GM23248 (cell line): ENCODE measurements at places on chromosomes 2 and 18.

- peak; percentile 8 for DNase-seq
These were observed 68.2 kb upstream of the CXCR4 start for GRCh38 chr2:136185981-136186776.

- DNase-seq = no peak
These were observed 174.8 kb downstream of the ANKRD44 start for GRCh38 chr2:197135806-197136205.

DNA sequence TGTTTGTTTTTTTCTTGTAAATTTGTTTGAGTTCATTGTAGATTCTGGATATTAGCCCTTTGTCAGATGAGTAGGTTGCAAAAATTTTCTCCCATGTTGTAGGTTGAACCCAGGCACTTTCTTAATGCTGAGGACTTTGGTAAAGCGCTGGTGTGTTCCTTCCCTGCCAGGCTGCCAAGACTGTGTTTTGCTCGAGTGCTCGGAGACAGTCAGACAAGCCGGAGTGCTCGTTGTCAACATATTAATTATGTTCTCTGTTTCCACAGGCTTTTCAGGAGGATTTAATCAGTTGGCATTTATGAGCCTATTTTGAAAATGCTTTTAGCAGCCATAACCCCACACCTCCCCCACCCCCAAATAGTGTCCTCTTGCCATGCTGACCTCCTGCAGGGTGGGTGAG is 6.4 kb downstream of the MTCL1 start:
- no peak for DNase-seq

DNA sequence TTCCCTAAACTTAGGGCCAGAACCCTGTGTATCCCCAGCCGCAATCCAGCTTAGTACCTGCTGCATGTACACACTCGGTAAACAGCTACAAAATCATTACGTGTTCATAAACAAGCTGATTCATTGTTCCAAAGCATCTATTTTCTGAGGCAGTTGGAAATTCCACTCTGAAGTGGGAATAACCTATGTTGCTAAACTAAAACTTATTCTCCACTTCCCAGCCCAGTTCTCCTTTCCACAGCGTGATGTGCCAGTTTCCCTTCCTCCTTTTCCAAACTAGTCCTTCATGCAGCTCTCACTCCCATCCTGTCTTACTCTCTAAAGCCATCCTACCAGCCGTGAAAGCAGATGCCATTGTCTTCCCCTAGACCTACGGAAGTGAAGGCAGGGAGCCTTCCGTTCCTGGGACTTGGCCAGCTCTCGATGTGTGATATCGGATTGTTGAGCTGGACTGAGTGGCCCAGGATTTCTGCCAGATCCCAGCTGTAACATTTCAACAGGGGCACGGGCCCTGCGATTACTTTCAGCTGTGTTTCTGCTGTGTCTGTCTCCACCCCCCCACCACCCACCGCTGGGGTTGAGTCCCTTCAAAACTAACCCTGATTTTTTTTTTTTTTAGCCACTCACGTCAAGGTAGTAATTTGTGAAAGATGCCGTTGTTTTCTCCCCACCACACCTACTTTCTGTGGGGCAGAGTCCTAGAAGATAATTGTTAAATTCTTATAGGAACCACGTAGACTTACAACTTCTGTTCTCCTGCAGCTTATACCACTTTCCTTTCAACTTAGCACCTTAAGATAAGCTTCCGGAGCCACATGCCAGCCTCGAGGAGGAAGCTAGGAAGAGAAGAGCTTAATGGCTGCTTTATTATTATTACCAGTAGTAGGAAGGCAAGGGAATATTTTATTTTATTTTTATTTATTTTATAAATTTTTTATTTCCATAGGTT is 100.9 kb downstream of the CRIM1 start:
- peak; percentile 59 for DNase-seq

GRCh38 chr2:199646439-199646838 is 188.7 kb upstream of the SATB2 start:
- no peak for DNase-seq

GRCh38 chr2:218003281-218003944 is 618 bp upstream of the TNS1 start:
- peak; percentile 81 for DNase-seq

GRCh38 chr2:230944123-230944653 is 19.1 kb upstream of the GPR55 start:
- DNase-seq = no peak

GRCh38 chr2:46988733-46989481 is 73.3 kb upstream of the MCFD2 start:
- no peak for DNase-seq

DNA sequence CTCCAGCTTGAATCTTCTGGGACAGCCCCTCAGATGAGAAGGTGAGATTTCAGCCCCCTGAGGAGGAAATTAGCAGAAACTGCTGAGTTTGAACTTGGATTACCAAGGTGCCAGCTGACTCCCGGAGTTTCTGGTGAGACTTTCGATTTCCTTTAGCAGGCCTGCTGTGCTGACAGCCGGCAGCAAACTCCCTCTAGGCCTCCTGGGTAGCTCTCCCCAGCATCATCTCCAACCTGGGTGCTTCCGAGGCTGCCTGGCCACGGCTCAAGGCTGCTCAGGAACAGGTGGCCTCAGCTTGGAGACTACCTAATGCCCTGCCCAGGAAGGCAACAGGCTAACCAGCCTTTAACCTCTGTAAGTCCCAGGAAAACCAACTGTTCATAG is 16.5 kb downstream of the SDC1 start:
- no peak for DNase-seq

DNA sequence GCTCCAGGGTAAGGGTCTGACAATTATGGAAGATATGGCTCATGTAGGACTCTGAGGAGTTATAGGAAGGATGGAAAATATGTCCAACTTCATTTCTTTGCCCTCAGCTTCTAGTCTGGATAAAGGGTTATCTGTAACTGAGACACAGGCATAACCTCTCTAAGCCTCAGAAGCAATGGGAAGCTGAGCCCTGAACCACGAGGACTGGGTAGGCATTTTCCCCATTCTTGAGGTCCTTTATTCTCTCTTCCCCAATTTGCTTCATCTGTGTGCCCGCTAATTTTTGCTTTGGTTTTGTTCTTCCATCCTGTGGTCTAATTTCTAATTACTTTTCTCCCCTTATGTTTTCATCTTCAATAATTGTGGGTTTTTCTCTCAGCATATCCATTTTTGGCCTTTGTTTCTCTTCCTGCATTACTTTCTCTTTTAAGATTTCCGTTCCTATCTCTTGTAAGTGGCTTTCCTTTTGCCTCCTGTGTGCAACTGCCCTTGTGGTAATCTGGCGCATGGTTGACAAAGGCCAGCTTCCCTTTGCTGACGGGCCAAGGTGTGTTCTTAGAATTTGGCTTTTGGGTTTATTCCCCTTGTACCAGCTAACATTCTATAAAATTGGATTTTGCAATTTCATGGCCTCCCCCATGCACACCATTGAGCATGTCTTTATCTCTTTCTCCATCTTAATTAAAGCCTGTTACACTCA is 343.8 kb downstream of the TXNL1 start:
- DNase-seq = no peak

DNA sequence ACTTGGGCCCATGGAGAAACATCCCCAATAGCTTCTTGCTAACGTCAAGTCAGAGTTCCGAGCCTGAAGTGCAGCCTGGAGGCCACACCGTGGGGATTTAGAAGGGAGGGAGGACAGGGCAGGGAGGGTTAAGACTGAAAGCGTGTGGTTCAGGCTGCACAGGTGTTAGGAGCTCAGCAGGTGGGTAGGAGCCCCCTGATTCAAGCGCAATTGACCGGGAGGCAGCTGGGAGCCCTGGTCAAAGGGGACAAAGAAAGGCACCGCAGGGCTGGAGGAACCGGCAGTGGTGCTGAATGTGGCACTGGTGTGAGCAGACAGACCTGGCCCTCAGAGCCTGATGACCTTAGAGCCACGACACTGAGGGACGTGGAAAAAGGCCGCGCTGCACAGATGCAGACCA is 149.6 kb downstream of the TMEM18 start:
- no peak for DNase-seq

- DNase-seq = peak; percentile 68
These were observed 46.7 kb downstream of the DAPL1 start for GRCh38 chr2:158841850-158842249.

- DNase-seq = peak; percentile 69
These were observed 972 bp downstream of the IL1R1 start for GRCh38 chr2:102143450-102143985.

- DNase-seq = peak; percentile 82
These were observed 1.6 kb downstream of the BAZ2B start for GRCh38 chr2:159614534-159615366.

GRCh38 chr2:57407772-57408201 is 638.8 kb upstream of the VRK2 start:
- no peak for DNase-seq

- no peak for DNase-seq
These were observed 54.3 kb upstream of the RGPD4 start for GRCh38 chr2:107772353-107772752.

GRCh38 chr2:32923109-32923508 is 23.6 kb upstream of the LTBP1 start:
- DNase-seq = no peak

DNA sequence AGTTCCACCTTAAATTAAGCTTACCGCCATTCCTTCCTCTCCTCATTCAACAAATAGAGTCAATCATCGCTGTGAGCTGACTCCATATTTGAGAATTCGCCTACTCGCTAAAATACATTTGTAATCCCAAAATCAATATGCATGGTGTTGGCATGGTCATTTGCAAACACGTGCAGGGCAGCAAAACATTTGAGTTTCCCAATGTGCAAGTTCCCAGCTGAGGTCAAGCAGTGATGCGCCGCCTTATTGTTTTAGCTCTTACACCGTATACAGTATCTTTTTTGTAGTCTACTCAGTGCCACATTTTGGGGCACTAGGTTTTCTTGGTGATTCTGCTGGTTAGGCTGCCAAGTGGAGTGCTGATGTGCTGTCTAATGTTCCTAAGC is 73.3 kb upstream of the MGAT4A start:
- DNase-seq = no peak

DNA sequence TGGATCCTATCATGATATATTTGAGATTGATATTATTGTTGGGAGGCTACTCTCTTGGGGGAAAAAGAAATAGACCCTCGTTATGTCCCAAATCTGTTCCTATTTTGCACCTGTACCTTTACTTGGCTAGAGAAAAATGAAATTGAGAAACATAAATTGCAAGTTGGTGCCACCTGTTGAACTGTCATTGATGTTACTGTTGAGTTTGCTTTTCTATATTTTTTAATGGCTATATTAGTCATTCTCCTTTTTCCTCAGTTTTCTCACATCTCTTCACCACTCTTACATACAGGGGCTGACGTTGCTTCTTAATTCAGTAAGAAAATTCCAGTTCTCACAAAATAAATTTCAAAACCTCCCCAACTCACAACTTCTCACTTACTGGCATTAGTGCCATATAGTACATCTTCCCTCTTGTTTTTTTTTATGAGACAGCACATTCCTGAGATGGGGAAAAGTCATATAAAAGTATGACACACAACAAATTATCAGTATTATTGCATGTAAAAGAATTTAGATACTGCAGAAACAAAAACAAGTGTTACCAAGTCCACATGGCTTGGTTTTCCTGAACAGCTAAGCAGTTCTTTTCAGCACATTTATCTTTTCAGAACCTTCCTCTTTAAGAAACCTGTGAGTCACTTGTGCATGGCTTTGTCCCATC is 348.3 kb upstream of the DSEL start:
- peak; percentile 94 for DNase-seq

DNA sequence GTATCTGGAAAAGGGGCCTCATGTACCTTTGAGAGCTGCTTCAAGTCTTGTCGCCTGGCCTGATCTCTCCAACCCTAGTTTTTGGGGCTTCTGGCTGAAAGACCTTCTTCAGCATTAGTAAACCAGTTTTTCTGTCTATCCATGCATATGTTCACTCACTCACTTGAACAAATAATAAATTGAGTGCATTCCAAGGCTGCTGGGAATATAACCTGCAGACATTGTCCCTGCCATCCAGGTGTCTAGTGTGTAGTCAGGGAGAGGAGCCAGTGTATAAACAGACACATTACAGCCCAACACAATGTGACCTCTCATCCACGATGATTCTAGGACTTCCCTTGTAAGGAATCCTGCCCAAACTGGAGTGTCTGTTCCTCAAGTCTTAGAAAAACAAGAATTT is 262.1 kb downstream of the PRKCE start:
- DNase-seq = no peak

DNA sequence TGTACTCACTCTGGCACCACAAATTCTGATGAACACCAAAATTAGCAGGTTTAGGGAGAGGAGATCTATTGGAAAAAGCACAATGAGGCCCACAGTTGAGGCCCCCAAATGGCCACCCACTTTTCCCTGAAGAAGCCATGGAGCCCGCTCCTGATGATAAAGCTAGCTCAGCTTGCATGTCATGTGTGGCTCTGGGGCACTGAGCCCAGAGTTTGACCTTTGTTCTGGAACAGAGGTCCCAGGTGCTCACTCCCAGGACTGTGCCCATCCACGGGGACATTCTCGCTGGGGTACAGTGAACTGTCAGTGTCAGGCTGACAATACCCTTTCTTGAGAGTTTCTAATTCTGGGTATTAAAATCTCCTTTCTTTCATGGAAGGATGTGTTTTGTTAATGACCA is 36.2 kb downstream of the XDH start:
- no peak for DNase-seq

GRCh38 chr2:165594231-165594934 is 124.9 kb downstream of the CSRNP3 start:
- DNase-seq = no peak

GRCh38 chr2:6777626-6778025 is 88.1 kb downstream of the CMPK2 start:
- no peak for DNase-seq

GRCh38 chr2:103823847-103824246 is 1030.1 kb upstream of the POU3F3 start:
- DNase-seq = no peak

- no peak for DNase-seq
These were observed 461.2 kb upstream of the TMEFF2 start for GRCh38 chr2:192655916-192656315.

DNA sequence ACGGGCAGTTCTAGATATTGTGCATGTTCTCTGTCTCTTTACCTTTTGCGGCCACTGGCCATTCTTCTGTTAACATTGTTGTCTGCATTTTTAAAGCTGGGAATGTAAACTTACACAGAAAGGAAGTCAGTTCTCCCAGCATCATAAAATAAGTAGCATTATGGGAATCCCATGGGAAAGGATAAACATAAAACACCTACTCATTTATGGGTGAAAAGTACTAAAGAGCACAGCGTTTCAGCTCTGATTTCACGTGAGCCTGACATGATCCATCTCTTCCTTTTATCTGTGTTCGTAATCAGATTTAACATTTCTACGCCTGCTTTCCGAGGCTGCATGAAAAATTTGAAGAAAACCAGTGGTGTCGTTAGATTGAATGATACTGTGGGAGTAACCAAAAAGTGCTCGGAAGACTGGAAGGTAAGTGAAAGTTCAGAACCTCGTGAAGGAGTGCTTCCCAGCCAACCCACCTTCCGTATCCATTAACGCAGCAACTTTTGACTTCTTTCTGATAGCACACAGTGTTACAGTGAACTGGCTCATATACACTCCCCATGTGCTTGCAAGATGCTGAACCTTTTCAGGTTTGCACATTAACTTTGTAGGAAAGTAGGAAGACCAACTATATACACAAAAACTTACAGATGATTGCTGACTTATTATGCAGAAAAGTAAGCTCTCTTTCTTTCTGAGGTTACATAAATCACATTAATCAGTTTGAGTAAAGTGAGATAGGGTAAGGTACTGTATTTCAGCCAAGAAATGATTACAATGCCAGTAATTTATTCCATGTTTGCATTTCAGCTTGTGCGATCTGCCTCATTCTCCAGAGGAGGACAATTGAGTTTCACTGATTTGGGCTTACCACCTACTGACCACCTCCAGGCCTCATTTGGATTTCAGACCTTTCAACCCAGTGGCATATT is 86.5 kb upstream of the TTC39C start:
- DNase-seq = no peak

GRCh38 chr2:159186462-159186861 is 100.0 kb downstream of the WDSUB1 start:
- DNase-seq = no peak

GRCh38 chr2:42663828-42664227 is 95.4 kb downstream of the MTA3 start:
- no peak for DNase-seq
